ENCODE measurements at places on chromosomes 6 and 20.

GRCh38 chr6:40474937-40475336, 112.2 kb downstream of the LRFN2 start:
- no peak for DNase-seq

DNA sequence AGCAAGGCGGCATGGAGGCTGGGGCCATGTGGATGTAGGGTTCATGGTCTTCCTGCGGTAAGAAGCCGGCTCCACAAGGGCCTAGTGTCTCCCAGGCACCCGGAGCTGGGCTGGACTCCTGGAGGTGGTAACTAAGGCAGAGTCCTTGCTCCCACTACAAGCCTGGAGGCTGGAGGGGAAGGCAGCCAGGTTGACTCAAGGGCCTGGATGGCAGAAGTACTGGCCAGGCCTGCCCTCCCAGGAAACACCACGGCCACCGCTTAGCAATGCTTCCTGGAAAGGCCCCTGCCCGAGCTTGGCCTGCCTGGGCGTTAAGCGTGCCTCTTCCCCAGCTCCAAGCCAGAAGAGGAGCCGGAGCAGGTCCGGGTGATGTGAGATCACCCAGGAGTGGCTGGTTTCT, 182.0 kb downstream of the ZDHHC14 start:
- DNase-seq, result no peak

DNA sequence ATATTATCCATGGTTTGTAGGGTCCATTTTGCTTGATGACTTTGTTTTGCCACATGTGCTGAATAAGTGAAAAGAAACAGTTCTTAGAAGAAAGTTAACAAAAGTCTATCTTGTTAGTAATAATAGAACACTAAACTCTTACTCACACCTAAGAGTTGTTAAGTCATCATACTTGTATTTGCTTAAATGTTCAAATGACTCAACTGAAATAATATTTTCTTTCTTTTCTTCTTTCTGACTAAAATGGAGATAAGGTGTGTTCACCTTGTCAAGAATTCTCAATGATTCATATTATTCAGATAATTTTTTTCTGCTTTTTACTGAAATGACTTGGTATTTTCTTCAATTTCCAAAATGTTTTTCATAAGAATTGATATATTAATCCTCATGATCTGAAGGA, 327.2 kb downstream of the HTR1B start:
- DNase-seq, result no peak

DNA sequence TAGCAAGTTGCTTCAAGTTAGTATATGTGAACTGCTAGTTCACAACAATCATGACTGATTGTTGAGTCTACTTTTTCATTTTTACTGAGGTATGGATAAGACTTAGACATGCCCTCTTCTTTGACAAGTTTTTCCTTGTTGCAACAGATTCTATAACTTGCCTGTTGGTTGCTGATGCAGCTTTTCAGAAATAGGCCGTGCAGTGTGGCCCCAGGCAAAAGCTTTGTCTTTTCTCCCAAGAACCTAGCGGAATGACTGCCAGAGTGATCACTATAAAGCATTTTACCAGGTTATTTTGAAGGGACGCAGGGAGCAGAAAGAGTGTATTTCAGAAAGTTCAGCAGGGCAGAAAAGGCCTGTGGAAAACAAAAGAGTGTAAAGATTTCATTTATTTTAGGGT, 16.0 kb downstream of the HECA start:
- no peak for DNase-seq

DNA sequence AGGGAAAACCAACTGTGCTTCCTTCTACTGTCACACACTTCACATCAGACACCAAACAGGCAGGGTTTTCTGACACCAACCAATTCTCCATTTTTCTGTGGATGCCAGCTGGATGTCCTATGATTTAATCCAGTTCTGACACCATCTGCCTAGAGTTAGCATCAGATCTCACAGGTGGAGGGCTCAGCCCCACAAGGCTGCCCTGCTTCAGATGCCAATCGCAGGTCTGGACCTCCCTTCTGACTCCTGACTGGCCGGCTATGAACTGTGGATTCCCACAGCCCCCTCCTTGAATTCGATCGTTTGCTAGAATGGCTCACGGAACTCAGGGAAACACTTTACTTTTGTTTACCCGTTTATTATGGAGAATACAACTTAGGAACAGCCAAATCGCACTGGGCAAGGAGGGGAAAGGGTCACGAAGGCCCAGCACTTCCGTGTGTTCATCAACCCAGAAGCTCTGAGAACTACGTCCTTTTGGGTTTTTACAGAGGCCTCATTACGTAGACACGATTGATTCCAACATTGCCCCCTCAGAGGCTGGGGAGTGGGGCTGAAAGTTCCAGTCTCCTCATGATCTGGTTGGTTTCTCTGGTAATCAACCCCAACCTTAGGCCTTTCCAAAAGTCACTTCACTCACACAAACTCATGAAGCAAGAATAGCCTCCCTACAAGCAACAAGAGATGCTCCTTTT, 25.4 kb upstream of the MAS1 start:
- no peak for DNase-seq

DNA sequence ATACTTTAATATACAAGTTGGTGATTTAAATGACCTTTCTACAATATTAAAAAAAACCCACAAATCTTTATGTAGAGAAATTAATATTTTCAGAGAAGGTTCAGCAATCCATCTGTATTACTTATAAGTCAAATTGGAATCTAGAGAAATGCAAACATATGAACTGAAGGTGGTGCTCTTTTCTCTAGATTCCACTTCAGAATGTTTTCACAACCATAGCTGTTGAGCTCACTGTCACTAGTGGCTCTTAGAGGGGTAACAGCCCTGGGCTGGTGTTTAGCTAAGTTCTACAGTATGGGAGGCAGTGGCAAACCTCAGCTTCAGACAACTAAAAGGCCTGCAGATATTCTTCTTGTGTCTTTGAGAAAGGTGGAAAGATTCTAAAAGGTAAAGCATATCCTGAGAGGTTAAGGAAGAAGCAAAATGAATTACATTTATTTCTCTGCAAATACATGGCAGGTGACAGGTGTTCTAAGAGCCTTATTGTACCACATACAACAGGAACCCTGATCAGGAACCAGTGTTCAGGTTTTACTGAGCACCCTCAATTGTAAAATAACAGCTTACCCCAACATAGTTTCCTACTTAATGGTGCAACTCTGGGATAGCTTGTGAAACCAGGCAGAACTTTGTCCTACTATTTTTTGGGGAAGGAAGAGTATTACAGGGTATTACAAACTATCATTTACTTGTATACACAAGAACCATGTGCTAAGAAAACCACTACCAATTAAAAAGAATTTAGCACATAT, 56.6 kb upstream of the SAMHD1 start:
- peak; percentile 85 for DNase-seq

Measured in MV-4-11 (cell line).